ENCODE measurements at places on chromosomes 13 and 19.
A peak's percentile ranks its signal among the peaks of the same experiment; 100 is the strongest.

- DNase-seq = no peak
Measured at GRCh38 chr13:105087945-105088344, 1447.5 kb downstream of the EFNB2 start.

DNA sequence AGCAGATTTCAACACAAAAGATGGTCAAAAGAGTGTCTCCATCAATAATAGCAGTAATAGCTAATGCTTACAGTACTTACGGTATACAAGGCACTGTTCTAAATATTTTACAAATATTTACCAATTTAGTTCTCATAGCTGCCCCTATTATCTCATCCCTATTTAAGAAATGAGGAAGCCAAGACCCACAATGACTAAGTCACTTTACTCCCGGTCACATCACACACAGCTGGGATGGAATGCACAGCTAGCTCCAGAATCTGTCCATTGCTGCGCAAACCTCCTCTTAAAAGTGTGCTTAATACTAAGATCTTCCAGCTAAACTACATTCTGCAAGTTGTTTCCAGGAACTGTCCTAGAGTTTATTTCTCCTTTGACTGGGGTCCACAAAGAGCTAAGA, 63.4 kb downstream of the RAP2A start:
- DNase-seq = no peak

GRCh38 chr13:32751340-32751739, 165.1 kb downstream of the PDS5B start:
- DNase-seq = no peak

DNA sequence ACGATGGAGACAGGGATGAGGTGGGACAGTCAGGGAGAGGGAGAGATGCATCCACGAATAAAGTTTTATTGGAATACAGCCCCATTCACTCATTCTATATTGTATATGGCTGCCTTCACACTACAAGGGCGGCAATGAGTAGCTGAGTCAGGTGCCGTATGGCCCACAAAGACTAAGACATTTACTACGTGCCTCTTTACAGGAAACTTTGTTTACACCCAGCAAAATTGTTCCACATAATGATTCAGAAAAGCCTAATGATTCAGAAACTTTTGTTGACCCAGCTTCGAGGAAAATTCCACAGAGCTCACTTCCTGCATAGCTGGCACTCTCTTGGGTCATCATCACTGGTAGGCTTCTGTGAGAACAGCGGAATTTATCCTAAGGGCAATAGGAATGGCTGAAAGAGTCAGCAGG, 87.3 kb upstream of the PEG3 start:
- DNase-seq = no peak

- DNase-seq = no peak
Measured at GRCh38 chr19:58058467-58058866, 615 bp upstream of the ZNF135 start.

- DNase-seq = no peak
Measured at GRCh38 chr13:23500849-23501248, 67.3 kb upstream of the SACS start.

DNA sequence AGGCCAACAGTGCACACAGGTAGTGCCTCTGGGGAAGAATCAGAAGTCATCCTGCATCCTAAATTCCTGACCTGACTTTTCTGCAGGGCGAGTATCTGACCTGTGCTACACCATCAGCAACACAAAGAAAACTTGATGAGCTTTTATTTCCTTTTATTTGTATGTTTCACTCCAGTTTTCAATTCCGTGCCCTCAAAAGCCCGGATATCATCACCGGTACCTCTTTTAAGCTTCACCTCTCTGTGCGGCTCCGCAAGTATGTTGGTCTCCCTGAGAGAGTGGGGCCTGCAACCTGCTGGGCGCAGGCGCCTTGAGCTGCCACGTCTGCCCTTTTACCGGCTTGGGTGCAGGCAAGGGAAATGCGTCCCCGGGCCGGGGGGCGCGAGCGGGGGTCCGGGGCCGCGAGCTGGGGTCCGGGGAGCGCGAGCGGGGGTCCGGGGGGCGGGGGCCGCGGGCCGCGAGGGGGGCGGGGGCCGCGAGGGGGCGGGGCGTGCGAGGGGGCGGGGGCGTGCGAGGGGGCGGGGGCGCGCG, 4.3 kb upstream of the DUXA start:
- DNase-seq = peak; percentile 27

DNA sequence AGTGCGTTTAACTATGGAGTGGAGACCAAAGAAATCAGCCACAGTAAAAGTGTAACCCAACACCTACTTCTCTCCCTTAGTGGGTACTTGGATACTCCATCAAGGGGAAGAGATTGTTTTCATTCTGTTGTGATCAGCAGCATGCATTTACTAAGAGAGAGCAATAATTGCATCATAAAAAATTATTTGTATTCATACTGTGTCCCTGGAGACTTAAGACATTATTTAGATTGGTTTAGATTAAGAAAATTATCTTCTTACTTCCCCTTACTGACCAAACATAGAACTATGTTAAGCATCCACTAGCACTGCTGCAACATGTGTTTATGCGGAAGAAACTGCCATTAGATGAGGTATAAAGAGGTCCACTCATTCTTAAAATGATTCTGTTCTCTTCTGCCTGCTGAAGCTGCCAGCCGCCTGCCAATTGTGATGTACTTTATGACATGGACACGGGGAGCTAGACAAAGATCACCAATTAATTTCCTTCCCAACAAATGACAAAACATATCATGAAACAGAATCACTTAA, 738.5 kb downstream of the DIAPH3 start:
- DNase-seq = no peak

GRCh38 chr13:101332583-101332982, 83.7 kb downstream of the NALCN start:
- DNase-seq = no peak

DNA sequence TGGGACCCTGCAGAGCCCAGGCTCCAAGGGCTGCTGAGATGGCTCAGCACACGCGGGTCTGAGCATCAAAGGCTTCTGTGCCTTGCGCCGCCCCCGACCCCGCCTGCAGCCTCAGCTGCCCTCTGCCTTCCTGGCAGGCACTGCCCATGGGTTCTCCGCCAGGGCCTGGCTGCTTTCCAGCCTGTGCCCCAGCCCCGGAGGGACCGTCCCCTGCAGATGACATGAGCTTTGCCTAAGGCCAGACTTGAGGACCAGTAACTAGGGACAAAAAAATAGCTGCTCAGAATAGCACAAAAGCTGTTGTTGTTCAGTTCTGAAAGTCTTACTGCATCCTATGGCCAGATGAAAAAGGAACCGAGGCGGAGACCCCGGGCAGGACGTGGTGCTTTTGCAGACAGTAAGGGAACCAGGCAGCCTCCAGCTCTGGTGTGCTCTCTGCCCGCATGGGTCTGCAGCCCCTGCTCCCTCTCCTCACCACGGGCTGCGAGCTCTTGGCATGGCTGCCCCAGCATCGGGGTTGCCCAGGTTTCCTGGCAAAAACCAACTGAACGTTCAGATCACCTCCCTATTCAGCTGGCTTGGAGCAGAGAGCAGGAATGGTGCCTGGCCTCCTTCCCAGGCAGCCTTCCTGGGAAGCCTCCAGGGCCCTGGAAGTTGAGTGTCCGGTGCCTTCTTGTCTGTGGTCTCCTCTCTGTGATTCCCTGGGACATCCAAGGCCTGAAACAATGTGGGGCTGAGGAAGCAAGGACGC, 12.5 kb upstream of the CFAP97D2 start:
- DNase-seq = no peak

DNA sequence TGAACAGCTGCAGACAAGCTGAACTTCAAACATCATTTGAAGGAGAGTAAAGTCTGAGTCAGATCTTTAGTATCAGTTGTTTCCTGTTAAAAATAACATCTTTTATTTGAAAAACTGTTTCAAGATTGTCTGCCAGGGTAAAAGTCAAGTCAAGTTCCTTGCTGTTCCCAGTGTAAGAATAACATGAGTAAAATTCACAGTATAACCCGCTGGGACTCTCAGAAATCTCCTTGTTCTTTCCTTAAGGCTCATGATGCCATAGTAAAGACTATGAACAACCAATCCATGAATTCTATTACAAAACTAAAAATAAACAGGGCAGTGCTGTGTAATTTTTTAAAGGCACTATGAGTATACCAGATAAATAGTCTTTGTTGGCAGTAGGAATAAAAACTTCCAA, 112.9 kb downstream of the IRS2 start:
- no peak for DNase-seq

DNA sequence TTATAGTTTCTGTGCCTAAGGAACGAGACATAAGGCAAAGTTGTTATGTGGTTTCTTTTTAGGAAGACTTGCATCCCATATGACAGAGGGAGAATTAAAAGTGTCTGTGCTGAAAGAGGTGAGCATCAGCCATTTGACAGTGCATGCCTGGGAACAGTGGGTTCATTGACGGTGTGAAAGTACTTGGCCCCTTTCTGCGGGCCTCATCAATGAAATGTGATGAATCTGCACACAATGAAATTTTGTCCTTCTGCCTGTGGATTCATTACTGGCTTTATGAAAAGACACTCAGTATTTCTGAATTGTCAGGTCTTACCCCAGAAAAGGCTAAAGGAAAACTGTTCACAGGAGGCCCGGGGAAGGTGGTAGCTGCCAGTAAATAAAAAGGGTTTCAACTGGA, 295.8 kb downstream of the FOXO1 start:
- DNase-seq = no peak

DNA sequence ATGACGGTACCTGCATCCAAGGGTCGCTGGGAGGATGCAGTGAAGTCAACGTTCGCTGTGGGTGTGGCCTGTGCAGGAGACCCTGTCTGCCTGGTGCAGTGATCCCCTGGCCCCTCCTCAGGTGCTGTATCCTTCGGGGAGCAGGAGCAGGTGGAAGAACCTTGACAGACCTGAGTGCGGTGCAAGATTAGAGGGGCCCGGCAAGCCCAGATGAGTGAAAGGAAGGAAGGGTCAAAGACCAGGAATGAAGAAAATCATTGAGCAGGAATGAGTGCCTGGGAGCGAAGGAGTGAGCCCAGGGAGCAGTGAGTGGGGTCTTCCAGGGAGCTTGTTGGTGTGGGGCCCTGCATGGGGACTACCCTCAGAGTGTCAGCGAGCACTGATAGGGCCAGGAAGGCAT, 12.7 kb downstream of the B3GNT8 start:
- no peak for DNase-seq

All from stimulated activated CD4-positive, alpha-beta T cell treated with anti-CD3 and anti-CD28 coated beads, Interleukin-1b, Interleukin-23, amount 100 ng/mL, for 48 hours (primary cell).